Stimulated activated CD8-positive, alpha-beta memory T cell treated with anti-CD3 and anti-CD28 coated beads, Interleukin-7, amount 100 ng/mL, for 1 hour (primary cell): ENCODE measurements at places on chromosomes 7 and 10.
A peak's percentile ranks its signal among the peaks of the same experiment; 100 is the strongest.

DNA sequence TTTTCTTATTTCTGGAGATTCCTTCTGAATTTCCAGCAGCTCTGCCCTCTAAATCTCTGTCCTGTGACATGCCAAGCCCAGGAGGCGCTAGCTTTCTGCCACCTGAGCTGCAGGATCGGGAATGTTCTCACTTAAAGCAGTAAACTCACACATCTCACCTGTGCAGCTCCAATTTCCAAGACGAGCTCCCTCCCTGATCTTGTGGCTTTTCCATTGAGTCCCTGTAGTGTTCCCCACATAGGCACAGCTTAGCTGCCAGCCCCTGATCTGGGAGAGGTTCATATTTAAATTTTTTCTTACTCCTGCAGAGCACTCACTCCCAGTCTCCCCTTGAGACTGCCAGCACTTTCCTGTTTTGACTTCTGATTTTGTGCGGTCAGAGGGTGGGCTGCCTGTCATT, 479.3 kb downstream of the GLRX3 start:
- no peak for DNase-seq

DNA sequence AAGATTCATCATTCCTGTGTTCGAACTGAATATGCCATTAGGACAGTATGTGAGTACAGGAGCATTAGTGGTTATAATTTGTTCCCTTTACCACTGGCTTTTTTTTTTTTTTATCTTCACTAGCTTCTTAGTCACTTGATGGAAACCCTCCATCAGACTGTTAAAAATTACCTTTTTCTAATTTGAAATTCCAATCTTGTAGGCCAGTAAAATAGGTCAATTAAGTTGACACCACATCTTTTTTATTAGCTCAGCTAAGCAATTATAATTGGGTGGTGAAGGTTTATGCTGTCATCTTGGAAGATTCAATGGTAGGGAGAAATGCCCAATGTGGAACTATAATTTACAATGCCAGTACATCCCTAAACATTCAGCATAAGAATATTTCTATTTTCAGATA, 6.1 kb downstream of the NRCAM start:
- DNase-seq, result no peak

DNA sequence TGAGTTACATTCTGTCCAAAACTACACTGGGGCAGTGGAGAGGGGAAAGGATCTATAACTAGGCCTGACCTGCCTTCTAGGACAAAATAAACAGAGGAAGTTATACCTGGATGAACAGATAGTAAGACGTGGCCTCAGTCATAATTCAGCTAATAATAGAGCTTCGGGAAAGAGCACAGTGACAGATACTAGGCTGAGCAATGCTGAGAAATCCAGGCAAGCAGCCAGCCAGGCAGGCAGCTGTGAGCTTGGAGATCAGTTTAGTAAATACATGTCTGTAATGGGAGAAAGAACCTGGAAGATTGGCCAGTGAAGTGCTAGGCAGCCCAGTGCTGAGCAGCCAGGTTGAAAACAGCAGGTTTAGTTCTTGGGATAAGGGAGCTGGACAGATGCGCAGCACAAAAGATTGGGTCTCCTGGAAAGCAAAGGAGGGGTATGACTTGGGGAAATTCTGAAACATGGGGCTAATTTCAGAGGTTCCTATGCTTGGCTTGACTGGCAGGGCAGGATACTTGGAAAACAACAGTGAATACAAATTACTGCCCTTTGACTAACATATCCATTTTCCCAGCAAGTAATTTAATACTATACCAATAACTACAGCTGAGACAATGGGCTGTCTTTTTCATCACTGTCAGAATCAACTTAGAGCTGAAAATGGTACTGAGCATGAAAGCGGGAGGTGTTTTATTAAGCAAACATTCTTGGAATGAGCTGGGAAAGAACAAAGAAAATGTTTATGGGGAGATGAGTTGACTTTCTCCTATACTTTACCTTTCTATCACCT, 140.8 kb downstream of the DGKB start:
- no peak for DNase-seq

DNA sequence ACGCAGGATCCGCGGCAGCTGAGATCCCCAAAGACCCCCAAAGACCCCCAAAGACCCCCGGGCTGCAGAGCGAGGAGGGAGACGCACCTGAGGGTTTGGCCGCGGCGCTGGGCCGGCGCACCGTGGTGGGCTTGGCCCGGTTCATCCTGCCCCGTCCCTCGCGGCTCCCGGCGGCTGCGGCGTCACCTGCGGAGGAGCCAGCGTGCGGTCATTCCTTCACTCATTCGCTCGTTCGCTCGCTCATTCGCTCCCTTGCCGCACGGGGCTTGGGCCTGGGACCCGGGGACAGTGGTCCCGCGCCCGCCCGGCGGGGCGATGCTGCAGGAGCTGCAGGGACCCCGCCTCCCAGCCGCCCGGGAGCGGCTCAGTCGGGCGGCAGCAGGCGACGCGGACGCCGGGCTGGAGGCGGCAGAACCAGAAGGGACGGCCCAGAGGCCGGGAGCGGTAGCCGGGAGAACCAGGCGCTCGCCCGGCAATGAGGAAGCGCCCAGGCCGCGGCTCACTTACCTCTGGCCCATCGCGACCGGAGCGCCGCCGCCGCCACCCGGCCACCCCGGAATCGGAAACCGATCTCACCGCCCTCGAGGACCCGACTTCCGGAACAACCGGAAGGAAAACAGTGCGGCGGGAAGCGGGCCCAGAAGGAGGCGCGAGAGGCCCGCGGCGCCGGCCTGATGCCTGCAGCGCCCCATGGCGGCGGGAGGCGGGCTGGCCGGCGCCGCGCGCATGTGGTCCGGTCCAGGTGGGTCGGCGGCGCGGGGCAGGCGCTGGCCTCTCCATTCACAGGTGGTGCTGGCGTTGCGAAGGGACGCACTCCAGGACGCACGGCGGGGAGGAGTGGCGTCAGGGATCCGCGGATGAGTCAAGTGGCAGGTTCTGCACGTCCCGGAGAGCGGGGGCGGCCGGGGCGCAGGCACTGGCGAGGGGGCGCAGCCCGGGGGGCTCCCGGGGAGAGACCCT, at the start of gene INTS1:
Gene INTS1 (minus strand): TSS at position 574 of the 960 bp plus-strand sequence. CDS start 429 bp downstream, at position 145.
- peak; percentile 78 for DNase-seq

DNA sequence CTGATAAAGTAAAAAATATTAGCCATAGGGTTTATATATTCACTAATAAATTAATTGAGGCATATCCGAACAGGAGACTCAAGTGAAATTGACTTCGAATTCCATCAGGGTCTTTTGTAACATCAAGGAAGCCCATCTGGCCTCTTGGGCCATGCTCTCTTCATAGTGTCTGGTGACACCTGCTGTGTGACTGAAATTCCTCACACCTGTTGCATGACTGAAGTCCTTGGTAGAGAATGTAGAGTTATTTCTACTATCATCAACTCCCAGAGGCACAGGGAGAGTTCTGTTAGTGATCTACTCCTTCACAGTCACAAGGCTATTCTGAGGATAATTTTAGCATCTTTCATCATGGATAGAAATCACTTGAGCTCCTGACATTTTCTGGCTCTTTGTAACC, 138.3 kb upstream of the LSM8 start:
- DNase-seq, result no peak

DNA sequence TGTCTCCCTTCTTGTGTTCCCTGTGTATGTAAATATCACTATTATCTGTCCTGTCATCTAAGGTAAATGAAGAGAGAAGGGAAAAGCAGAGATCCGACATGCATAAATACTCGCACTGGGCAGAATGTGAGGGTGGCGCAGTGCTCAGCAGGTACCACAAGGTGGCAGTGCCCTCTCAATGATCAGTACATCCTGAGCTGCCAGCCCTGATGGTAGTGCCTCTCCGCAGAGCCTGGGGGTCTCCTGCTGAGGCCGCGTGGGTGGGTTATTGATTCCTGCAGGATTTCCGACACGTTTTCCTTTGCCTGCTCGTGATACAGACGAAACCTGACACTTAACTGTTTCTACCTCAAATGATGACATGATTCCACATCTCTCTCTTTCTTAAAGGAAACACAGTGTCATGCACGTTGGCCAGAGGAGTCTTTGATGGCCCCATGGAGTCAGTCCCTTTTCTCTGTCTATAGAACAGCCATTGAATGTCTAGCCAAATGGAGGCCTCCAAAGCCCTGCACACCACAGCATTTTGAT, 19.8 kb downstream of the RGR start:
- DNase-seq, result peak; percentile 40

DNA sequence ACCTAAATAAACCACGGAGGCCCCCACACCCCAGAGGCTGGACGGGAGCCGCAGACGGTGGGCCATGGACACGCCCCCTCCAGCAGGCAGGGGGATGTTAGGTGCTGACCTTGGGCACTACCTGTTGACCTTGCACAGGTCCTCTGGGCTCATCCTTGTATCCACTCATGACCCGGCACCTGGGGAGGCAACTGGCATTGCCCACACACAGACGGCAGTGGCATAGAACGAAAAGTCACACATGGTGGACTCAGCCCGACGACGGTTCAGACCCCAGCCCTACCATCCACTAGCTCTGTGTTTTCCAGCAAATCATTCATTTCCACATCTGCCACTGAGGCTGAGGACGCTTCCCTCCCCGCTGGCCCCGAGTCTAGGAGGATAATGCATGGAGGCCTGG, 247.7 kb upstream of the PPP2R2D start:
- DNase-seq, result no peak
